Activated CD4-positive, alpha-beta T cell treated with anti-CD3 and anti-CD28 coated beads for 4 hours (primary cell): ENCODE measurements at places on chromosomes 16 and 17.

- no peak for DNase-seq
Observed at GRCh38 chr16:2987833-2988232, 7.6 kb upstream of the PKMYT1 start.

- DNase-seq: no peak
Observed at GRCh38 chr16:76670125-76670857, 393.1 kb downstream of the CNTNAP4 start.

DNA sequence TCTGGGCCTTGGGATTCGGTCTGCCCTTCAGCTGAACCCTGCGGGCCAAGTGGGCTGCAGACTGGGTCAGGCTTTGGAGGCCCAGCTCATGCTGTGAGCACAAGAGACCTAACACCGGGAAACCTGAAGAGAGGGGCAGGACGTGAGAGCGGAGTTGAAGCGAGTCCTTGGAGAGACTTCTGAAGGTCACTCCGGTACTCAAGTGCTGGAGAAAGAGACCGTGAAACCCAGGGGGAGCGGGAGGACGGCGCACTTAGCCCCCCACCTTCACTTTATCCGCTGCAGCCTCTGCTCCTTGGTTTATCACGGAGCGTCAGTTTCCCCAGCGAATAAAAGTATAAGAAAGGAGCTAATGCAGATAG, 361 bp downstream of the UQCRC2 start:
- DNase-seq: no peak

- no peak for DNase-seq
Observed at GRCh38 chr17:16878084-16878483, 93.8 kb downstream of the TNFRSF13B start.

DNA sequence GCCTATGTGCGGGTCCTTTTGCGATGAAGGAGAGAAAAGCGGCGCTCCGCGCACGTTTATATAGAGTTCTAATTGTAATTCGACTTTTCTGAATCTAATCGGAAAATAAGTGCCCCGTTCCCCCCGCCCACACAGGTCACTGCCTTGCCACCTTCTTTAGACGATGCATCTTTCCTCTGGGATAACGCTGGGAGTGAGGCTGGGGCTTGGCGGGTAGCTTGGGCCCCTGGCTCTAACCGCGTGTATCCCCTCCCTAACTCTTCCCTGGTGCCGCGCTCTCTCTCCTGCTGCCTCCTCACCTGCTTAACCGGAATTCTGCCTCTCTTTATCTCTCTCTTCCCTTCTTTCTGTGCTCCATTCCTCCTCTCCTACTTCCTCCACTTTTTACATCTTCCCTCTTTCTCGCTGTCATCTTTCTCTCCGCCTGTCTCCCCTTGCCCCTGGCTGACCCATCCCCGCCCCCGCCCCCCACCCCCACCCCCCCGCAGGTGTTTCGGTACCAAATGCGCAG, 2.6 kb downstream of the LHX1 start:
- no peak for DNase-seq

- DNase-seq: no peak
Observed at GRCh38 chr16:76297941-76298340, 20.7 kb downstream of the CNTNAP4 start.

DNA sequence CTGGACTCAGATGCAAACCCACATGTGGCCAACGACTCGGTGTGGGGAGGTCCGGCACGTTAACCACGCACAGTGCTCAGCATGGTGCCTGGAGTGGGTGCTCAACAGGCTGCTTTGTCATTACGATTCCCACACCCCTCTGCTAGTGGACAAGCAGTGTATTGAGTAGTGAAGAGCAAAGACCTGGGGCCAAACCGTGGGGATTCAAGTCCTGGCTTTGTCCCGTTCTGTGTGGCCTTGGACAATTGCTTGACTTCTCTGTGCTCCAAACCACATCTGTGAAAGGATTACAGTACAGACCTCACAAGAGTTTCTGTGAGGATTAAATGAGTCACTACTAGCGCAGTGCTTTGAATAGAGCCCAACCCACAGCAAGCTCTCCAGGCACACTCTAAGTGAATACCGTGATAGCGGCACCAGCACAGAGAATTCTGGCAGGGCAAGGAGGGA, 33.8 kb downstream of the TRPV2 start:
- DNase-seq: no peak

DNA sequence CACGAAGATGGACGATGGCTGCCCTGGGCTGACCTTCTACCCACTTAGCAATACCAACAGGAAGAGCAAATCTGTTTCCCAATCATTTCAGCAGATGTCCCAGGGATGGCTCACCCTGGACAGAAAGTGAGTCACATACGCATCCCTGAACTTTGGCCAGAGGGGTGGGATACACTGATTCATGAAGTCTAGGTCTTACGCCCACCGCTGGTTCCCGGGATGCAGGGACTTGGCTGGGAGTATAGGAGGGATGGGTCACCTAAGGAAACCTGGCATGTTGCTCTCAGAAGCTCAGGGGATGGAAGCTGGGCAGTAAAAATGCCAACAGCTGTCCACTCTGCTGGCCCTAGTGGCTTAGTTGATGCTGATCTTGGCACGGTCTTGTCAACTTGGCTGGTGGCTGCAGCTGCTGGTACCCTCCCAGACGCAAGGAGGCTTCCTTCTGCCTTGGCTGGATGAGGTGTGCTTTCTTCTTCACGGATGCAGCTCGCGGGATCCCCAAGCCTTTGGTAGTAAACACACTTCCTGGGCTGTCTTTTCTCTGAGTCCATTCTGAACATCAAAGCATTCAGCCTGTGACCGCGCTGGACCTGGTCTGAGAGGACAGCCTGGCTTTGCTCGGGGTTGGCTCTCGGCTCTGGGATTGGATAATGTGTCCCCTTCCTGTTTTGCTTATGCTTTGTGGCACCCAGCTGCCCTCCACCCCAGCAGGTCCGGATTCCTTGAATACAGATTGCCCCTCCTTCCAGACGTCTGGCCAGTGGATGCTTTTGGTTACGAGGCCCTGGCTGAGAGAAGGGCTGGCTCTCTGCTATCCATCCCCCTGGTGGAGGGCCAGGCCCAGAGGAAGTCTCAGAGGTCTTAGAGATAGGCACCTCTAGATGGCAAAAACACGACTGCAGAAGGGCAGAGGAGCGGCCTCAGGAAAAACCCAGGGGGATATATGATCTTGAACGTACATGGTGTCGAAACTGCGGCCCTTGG, 71.5 kb downstream of the RAP1GAP2 start:
- DNase-seq: no peak

DNA sequence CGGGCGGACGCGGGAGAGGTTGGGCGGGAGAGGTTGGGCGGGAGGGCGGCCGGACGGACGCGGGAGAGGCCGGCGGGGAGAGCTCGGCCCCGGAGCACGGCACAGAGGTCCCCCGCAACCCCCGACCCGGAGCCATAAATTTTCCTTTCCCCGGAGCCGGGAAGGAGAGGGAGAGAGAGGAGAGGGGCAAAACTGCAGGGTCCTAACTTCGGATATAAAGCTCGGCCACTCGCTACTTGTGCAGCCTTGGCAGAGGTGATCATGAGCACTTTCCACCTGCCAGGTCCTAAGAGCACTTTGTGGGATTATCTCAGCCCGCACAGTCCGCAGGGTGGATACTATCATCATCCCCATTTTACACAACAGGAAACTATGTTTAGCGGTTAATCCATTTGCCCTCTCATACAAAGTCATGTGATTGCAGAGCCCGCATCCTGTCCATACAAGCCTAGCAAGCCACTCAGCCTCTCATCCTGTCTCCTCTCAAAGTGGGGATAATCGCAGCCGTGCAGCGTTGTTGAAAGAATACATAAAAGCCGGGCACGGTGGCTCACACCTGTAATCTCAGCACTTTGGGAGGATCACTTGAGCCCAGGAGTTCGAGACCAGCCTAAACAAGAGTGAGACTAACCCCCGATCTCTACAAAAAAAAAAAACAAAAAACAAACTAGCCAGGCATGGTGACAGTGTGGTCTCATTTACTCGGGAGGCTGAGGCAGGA, 780 bp upstream of the DCAKD start:
- DNase-seq: peak; percentile 19

GRCh38 chr16:46583036-46583435, 38.1 kb downstream of the SHCBP1 start:
- no peak for DNase-seq

GRCh38 chr16:53895433-53895832, 191.5 kb downstream of the FTO start:
- DNase-seq: no peak

GRCh38 chr17:30506481-30506880, 29.3 kb downstream of the GOSR1 start:
- DNase-seq: no peak

- no peak for DNase-seq
Observed at GRCh38 chr17:16486373-16487250, 5.4 kb downstream of the LRRC75A start.

- DNase-seq: no peak
Observed at GRCh38 chr16:80720804-80721371, 83.5 kb downstream of the CDYL2 start.

DNA sequence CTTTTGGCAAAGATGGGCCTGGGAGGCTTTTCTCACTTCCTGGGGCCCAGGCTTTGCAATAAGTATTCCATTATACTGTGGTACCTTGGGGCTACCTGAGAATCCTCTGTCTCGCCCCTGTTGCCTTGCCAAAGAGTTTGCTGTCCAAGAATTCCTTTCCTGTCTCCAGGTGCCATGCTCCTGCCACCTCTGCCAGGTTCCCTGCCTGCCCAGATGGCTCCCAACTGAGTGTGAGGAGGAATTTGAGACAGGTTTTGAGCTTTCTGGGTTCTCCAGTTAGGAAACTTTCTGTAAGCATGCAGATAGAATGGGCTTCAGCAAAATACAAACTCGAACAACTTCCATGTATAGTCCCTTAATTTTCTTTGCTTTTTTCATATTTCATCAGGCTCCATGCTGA, 5.8 kb downstream of the MAPT start:
- DNase-seq: no peak

GRCh38 chr17:44779211-44780025, 20.6 kb downstream of the ADAM11 start:
- DNase-seq: peak; percentile 78

GRCh38 chr17:76530095-76530723, 7.3 kb downstream of the CYGB start:
- no peak for DNase-seq

GRCh38 chr16:30602616-30603277, 7.4 kb downstream of the ZNF689 start:
- DNase-seq: no peak

DNA sequence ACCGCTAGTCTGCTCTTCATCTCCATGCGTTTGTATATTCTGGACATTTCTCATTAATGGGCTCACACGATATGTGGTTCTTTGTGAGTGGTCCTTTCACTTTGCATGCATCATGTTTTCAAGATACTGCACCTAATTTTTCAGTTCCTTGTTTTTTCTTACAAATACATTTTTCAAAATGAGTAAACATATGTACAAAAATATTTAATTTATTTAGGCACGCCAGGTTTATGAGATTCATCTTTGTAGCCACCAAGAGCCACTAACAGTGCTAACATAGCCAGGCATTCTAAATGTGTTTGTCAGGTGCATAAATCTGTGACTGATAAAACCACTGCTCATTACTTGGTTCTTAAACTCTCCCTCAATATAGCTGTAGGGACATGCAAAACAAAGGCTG, 375.3 kb downstream of the WWOX start:
- DNase-seq: no peak

GRCh38 chr16:2742323-2743006, 10.0 kb upstream of the SRRM2 start:
- DNase-seq: no peak

DNA sequence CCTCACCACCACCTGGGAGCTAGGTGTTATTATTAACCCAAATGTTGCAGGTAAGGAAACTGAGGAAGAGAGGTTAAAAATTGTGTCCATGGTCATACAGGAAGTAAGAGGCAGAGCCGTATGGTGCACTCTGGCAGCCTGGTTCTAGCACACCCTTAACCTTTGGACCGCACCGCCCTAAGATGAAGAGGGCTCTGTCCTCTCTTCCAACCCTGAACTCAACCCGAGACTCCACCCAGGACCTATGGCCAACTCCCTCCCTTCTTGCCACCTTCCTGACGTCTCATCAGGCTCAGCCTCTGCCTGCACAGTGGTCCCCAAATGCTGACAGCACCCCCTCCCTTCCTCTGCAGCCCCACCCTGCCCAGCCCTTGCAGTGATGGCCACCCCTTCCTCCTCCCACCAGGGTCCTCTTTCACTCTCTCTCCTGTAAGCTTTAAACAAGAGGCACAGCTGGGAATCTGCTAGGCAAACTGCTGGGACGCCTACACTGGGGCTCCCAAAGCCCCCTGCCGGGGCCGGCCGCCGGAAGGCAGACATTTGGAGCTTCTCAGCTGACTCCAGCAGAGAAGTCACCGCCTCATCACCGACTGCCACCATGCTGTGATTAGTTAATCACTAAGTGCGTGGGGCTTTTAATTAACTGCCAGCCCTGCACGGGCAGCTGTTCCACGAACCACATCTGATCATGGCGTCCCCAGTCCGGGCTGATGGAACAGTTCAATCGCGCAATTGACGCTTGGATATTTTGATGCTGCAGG, 16.7 kb upstream of the C16orf78 start:
- no peak for DNase-seq

- DNase-seq: no peak
Observed at GRCh38 chr17:29165800-29166506, 14.2 kb downstream of the MYO18A start.

DNA sequence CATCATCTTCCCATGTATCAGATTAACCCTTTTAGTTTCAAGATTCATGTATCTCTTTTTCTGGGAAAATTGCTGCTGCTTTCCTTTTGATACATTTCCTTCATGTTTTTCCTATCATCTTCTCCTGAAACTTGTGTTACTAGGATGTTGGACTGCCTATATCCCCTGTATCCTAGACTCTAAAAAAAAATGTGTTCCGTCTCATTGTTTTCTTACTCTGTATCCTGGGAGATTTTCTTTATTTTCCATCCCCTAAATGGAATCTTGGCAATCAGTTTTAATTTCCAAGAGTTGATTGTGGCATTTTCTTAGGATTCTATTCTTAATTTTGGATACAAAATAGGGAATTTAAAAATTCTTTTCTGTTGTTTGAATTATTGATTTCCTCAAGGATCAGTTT, 36.8 kb downstream of the MAP2K4 start:
- DNase-seq: no peak

DNA sequence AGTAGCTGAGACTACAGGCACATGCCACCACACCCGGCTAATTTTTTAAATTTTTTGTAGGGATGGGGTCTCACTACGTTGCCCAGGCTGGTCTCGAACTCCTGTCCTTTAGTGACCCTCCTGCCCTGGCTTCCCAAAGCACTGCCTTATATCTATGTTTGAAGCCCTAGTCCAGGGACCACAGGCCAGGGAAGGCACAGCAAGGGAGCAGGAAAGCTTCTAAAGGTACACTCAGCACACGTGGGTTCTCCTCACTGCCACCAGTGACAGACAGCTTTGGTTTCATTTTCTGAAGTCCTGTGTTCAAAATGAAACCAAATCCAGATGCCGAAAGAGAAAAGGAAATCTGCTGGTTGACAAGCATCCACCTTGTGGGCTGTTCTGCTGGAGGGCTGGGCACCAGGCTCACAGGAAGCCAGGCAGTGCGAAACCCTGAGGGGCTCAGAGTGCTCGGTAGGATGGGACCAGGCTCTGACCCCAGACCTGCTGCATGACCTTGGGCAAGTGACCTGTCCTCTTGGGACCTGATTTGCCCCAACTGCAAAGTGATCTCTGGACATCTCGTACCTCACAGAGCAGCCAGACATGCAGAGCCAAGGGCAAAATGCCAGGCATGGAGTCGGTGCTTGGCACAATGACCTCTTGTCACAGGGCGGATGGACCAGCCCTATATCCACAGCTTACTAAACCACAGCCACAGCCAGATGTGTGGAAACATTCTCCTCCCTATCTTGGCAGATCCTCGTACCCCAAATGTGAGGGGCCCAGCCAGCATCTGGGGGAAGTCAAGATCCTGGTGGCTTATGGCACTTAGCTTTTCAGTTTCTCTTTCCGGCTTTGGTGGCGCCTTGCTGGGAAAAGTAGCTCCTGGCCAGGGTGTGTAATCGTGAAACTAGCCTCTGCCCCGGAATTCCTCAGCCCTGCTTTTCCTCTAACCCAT, 2.8 kb upstream of the SOCS1 start:
- DNase-seq: peak; percentile 37
